B cell (primary cell): ENCODE measurements at places on chromosomes 4 and X. TPM values are rescaled to one million over a fixed set of nuclear protein-coding genes. Genes with fewer than 3 reads are reported as not detected.

CYTL1 gene
- total RNA-seq, result not detected in 2 replicates

GJB1 gene
- not detected in 2 replicates for total RNA-seq

YY2 gene
- 2.6 and 3.0 TPM in 2 replicates for total RNA-seq

HAND2 gene
- not detected in 2 replicates for total RNA-seq

RBM47 gene
- 12.6 and 12.9 TPM in 2 replicates for total RNA-seq

NIPAL1 gene
- 1.1 TPM in 1 of 2 replicates, not detected in the other for total RNA-seq

GRIPAP1 gene
- 143 and 150 TPM in 2 replicates for total RNA-seq

CENPVL1 gene
- not detected in 2 replicates for total RNA-seq

ARHGEF38 gene
- not detected in 2 replicates for total RNA-seq

STK32B gene
- total RNA-seq, result 0.22 and 0.44 TPM in 2 replicates

EGF gene
- not detected in 2 replicates for total RNA-seq

FAAH2 gene
- 15.6 and 18.0 TPM in 2 replicates for total RNA-seq

MSX1 gene
- not detected in 2 replicates for total RNA-seq

AR gene
- not detected in 2 replicates for total RNA-seq

SMR3B gene
- not detected in 2 replicates for total RNA-seq

PRPS2 gene
- total RNA-seq, result 30.4 and 31.1 TPM in 2 replicates

IBSP gene
- not detected in 2 replicates for total RNA-seq

NPFFR2 gene
- not detected in 2 replicates for total RNA-seq

TMPRSS11F gene
- total RNA-seq, result not detected in 2 replicates

GPRASP3 gene
- 0.89 and 1.9 TPM in 2 replicates for total RNA-seq

PPP1R3F gene
- total RNA-seq, result 9.8 and 10.2 TPM in 2 replicates

HS3ST1 gene
- 4.3 and 5.4 TPM in 2 replicates for total RNA-seq

GLA gene
- total RNA-seq, result 22.1 and 27.7 TPM in 2 replicates

UPF3B gene
- 20.4 and 22.1 TPM in 2 replicates for total RNA-seq

LRP2BP gene
- total RNA-seq, result 1.6 and 1.7 TPM in 2 replicates

IGSF1 gene
- total RNA-seq, result not detected in 2 replicates

OCRL gene
- total RNA-seq, result 8.8 and 10.6 TPM in 2 replicates

HTRA3 gene
- total RNA-seq, result not detected in 2 replicates

VCX2 gene
- not detected in 2 replicates for total RNA-seq

FOXR2 gene
- total RNA-seq, result not detected in 2 replicates

ESX1 gene
- total RNA-seq, result not detected in 2 replicates

FAM184B gene
- not detected in 2 replicates for total RNA-seq

NDNF gene
- not detected in 2 replicates for total RNA-seq

SNX12 gene
- 32.6 and 42.9 TPM in 2 replicates for total RNA-seq

MTNR1A gene
- total RNA-seq, result not detected in 2 replicates

CT83 gene
- total RNA-seq, result not detected in 2 replicates

PAK3 gene
- total RNA-seq, result 0.17 TPM in 1 of 2 replicates, not detected in the other

ADGRG2 gene
- total RNA-seq, result not detected in 2 replicates

NXF2 gene
- total RNA-seq, result not detected in 2 replicates

FGF2 gene
- total RNA-seq, result not detected in 2 replicates

LEF1 gene
- total RNA-seq, result 1.6 and 2.4 TPM in 2 replicates

TGIF2LX gene
- not detected in 2 replicates for total RNA-seq

CYP4V2 gene
- total RNA-seq, result 18.3 and 19.7 TPM in 2 replicates

DNAAF6 gene
- not detected in 2 replicates for total RNA-seq

SCD5 gene
- not detected in 2 replicates for total RNA-seq

TNMD gene
- total RNA-seq, result not detected in 2 replicates

ZNF185 gene
- 0.89 and 1.7 TPM in 2 replicates for total RNA-seq

SPANXA1 gene
- total RNA-seq, result not detected in 2 replicates

SMS gene
- 27.2 and 30.5 TPM in 2 replicates for total RNA-seq

SFRP2 gene
- total RNA-seq, result not detected in 2 replicates

NXT2 gene
- total RNA-seq, result 9.5 and 10.4 TPM in 2 replicates

NEIL3 gene
- total RNA-seq, result 0.15 TPM in 1 of 2 replicates, not detected in the other

TMEM165 gene
- 110 and 113 TPM in 2 replicates for total RNA-seq

GRSF1 gene
- total RNA-seq, result 43.2 and 44.2 TPM in 2 replicates

PARM1 gene
- 6.6 and 7.8 TPM in 2 replicates for total RNA-seq

CCNQ gene
- total RNA-seq, result 29.6 and 31.8 TPM in 2 replicates

RBM3 gene
- total RNA-seq, result 190 and 200 TPM in 2 replicates

IL21 gene
- total RNA-seq, result not detected in 2 replicates

CNGA1 gene
- total RNA-seq, result not detected in 2 replicates
